GM12878 (cell line): ENCODE measurements at places on chromosomes 11 and 22.

DNA sequence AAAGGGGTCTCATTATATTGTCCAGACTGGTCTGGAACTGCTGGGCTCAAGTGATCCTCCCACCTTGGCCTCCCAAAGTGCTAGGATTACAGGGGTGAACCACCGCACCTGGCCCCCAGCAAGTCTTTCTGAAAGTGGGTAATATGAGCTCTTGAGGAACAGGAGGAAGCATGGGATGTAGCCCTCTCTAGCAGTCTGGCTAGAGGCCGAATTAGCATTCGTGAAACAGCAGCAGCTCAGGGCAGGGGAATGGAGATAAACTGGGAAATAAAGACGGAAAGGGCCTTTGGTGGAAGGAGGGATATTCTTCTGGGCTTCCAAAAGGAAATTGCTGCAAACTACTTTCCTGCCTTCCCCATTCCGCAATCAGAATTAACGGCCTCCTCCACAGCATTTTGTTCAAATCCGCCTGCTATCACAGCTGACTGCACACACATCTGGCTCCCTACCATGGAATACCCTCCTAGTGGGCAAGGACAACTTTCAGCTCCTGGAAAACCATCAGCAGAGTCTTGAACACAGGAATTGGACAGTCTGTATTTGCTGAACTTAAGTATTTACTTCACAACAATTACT, 44.3 kb downstream of the MICAL3 start:
- no peak for DNase-seq

DNA sequence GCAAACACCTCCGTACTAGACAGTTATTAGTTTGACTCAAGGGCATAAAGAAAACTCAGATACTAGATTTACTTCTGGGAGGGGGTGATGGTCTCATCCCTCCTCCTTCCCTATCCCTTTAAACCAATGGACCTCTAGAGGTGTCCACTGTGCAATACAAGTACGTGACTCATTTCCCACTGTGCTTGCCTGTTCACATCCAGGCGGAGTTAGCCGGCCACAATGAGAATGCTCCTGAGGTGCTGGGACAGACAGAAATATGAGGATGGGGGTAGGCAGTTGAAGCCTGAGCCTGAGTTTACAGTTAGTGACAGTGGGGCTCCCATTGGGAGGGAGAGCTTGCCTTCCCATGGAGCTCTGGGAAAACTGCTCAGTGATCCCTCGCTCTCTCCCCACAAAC, 8.4 kb upstream of the PMM1 start:
- no peak for DNase-seq

- no peak for DNase-seq
These were observed 13.6 kb downstream of the KCNJ5 start for GRCh38 chr11:128904656-128905344.

DNA sequence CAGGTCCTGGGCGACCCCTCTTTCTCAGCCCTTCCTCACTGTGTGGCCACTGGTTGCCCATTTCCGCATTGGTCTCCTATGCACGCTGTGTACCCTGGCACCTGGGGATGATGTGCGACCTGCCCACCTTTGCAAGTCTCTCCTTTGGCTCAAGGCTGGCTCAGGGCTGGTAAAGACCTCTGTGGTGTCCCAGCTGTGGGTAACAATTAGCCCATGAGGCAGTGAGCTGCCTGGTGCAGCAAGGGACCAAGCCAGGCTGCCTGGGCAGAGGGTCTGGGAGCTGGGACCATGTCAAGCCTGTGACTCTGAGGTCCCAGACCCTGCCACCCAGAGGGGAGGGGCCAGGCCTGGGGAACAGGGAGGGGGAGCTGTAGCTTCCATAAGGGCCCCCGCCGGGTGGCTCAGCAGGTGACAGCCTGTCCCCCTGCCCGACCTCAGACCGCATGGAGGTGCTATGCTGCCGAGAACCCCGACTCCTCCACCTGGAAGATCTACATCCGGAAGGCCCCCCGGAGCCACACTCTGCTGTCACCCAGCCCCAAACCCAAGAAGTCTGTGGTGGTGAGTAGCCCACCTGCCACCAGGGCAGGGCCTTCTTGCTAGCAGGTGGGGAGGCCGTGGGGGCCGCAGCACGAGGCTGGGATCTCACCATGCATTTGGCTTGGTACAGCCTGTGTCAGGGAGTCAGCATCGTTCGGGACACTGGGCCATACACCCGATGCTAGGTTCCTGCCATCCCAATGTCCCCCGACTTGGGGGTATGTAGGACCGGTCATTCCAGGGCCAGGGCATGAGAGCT, 112.5 kb downstream of the KCNQ1OT1 start:
- DNase-seq = no peak

DNA sequence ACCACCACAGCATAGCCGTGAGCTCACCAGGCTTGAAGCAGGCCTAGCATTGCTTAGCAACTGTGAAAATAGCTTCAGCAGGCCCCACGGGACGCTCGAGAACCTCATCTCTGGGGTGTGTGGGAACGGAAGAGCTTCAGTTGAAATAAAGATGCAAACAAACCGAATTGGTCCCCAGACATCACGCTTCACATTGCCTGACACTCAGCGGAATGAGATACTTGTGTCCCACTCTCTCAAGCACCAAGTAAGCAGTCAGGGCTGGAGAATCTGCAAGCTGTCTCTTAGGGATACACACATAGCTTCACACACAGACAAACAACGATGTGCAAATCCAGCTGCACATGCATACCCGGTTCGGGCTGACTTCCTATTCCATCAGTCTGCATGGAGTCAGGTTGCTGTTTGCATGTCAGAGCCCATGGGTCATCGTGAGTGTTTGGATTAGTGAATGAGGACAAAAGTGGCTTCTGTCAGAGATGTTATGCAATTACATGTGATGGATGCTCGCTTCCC, 205.7 kb downstream of the SNX19 start:
- no peak for DNase-seq
